ENCODE measurements at places on chromosomes 2 and 18.

DNA sequence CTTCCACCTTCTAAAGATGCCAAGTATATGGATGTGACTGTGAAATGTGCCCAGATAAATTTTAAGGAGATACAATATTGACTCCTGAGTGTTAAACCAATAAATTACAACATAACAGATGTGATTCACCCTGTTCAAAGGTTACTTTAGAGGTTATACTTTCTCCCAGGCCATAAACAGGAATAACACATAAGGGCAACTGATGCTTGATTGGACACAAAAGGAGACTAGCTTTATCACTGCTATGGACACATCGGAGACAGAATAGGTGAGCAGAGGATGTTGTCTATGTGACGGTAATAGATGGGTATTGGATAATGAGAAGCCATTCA, 31.9 kb upstream of the SLC25A52 start:
- DNase-seq: no peak

DNA sequence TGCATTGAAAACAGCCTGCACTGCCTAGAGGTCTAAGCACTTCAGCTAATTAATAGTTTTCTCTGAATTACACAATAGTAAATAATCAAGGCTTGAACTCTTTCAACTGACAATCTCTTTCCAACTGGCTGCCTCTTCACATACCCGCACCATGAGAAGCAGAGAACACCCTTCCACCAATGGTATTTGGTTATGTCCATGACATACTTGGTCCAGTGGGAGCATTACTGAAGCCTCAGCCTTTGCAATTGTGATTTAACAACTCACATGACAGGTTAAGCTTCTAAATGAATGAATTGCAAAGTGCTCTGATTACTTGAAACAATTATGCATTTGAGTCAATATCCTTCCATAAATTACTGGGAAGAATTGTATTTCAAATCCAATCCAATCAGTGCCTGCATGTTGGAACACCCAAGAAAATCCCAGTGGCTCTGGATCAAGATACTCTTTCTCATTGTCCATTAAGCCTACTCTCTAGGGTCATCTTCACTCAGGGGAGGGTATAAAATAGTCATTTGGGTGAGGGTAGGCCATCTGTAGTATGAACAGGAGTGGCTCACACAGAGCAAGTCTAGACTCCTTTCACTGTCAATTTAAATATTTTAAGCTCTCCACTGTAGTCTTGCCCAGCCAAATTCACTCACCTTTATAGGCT, 101.1 kb downstream of the HS1BP3 start:
- no peak for DNase-seq

- DNase-seq: peak; percentile 61
These were observed 601.6 kb downstream of the CPS1 start for GRCh38 chr2:211157856-211158463.

DNA sequence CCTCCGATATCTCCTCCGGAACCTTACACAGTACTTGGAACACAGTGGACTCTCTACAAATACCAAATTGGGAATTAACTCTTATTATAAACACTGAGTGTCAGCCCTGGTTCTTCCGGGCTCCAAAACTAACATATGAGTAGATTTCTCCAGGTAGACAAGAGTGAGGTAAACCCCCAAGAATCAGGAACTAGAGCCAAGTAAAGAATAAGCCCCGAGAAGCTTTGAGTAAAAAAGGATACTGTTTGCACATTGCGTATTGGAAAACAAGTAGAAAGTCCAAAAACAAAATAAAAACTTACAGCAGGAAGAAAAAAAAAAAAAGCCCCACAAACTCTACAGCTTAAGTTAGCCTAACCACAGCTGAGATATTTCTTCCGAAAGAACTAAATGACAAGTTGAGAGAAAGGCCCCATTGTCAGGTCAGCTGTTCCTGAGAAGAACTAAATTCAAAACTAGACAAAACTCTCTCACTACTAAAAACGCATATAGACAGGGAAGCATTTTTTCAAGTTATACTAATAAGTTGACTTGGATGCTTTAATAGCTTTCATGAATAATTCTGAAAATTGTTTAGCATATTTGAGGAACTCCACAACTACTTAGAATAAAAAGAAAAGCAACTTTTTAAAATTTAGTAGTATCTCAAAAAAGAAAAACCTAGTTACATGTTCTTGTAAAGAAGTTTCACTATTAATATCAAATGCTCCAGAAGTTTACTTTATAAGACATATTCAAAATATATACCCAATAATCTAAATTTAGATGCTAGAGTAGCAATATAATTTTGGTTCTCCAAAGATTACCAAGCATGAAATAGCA, 4.3 kb upstream of the HAAO start:
- DNase-seq: no peak

DNA sequence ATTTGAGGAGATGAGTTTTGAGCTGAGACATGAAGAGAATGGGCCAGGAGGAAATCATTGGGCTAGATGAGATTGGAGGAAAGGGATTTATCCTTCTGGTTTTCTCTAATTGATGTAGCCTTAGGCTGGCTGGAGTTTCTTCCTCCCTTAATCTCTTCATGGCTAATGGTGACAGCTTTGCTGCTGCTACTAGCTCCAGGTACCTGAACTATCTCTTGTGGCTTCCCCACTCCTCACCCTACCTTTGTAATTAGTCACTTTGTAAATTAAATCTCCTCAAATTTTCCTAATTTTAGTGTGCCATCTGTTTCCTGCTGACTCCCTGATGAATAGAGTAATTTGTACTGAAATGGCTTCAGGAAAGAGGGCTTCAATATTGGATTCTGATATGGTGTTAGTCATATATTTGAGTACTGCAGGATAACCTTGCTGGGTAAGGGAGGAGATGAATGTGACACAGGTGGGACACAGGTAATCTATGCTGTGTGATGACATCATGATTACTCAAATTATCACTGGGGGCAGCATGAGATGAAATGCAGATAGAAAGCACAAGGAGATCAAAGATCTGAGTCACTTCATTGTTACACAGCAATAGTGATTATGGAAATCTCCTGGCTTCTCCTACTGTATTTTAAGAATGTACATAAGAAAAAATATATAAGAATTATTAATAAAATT, 1134.1 kb upstream of the DDX18 start:
- no peak for DNase-seq

DNA sequence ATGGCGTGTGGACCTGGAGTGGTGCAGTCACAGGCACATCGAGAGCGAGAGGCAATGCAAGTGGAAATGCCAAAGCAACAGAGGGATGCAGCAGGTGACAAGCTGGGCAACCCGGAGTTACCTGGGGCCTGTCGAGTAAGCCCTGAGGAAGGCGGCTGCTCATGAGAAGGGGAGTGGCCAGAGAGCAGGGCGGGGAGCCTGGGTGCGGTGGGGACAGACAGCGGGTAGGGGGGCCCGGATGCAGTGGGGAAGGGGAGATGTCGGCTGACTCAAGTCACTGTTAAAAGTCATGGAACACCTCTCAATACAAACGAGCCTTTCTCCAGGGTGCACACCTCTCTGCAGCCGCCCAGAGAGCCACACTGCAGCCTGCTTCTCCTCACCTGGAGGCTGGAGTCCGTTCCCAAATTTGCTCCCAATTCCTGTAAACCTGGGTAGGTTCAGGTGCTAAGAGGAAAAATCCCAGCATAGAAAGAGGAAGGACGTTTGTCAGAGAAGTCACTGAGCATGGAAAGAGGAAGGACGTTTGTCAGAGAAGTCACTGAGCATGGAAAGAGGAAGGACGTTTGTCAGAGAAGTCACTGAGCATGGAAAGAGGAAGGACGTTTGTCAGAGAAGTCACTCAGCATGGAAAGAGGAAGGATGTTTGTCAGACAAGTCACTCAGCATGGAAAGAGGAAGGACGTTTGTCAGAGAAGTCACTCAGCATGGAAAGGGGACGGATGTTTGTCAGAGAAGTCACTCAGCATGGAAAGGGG, 71.7 kb upstream of the TWIST2 start:
- no peak for DNase-seq

GRCh38 chr2:40358783-40359182, 93.1 kb downstream of the SLC8A1 start:
- DNase-seq: no peak

GRCh38 chr2:207163053-207163755, 2.5 kb downstream of the KLF7 start:
- peak; percentile 91 for DNase-seq

- no peak for DNase-seq
These were observed 25.0 kb upstream of the PHLPP1 start for GRCh38 chr18:62690236-62690815.

GRCh38 chr2:109005686-109006204, 16.7 kb upstream of the EDAR start:
- DNase-seq: peak; percentile 7

- no peak for DNase-seq
These were observed 181.5 kb downstream of the KLHL29 start for GRCh38 chr2:23566241-23567142.

- no peak for DNase-seq
These were observed 172.7 kb downstream of the SETBP1 start for GRCh38 chr18:44853430-44853829.

DNA sequence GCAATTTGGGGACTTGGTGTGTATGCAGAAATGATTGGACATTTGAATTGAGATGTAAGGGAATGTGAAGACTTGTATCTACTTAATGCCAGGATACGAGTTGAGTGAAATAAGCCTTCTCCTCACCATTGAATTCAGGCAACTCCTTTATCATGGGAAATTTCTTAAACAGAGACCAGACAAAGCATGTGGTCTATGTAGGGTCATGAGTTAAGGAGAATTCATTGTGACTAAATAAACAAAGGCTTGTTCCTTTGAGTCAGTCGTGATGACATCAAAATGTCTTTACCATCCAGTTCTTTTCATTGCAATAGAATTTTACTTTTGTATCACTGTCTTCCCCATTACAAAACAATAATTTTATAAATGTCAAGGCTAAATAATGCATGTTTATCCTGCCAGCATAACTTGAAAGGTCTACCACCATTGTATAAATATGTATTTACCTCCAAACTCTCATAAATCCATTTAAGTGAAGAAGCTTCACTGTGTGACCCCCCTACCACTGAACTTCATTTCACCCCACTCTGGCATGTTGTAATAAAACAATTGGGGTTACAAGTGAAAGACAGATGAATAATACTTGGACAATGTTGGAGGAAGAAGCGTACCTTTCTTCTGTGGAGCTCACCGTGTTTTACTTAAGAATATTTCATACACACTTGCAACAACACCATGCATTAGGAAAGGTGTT, 149.4 kb downstream of the EPHA4 start:
- peak; percentile 32 for DNase-seq

GRCh38 chr18:7467708-7468466, 99.2 kb upstream of the PTPRM start:
- DNase-seq: no peak

DNA sequence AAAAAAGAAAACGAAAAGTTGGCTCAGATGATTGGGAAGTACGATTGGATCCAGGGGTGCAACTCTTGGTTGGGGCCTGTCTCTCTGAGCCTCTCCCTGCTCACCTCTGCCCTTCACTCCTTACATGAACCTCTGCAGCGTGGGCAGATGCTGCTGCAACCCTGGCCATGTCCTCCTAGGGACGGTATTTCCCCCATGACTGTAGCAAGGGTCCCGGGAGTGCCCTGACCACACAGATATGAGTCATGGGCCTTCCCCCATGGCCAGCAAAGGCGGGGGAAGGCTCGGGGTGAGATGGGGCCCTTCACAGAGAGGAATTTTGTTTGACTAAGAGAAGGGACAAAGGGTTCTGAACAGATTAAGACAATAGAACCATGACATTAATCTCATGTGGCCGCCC, 129.0 kb downstream of the NCK2 start:
- DNase-seq: peak; percentile 77

Measured in astrocyte of the spinal cord (primary cell).